ENCODE measurements at places on chromosomes 7 and 10. TPM values are rescaled to one million over a fixed set of nuclear protein-coding genes. Genes with fewer than 3 reads are reported as not detected.

ELOVL3 gene
- not detected for polyA plus RNA-seq

SLC26A4 gene
- polyA plus RNA-seq: not detected

MYPN gene
- polyA plus RNA-seq: not detected

SPDYE2B gene
- polyA plus RNA-seq: not detected

PCGF6 gene
- 9.1 TPM for polyA plus RNA-seq

CPN1 gene
- polyA plus RNA-seq: not detected

SPDYE6 gene
- 0.36 TPM for polyA plus RNA-seq

PRSS37 gene
- polyA plus RNA-seq: not detected

NPFFR1 gene
- polyA plus RNA-seq: not detected

UCMA gene
- polyA plus RNA-seq: not detected
